ENCODE measurements at places on chromosomes 3 and 15.

DNA sequence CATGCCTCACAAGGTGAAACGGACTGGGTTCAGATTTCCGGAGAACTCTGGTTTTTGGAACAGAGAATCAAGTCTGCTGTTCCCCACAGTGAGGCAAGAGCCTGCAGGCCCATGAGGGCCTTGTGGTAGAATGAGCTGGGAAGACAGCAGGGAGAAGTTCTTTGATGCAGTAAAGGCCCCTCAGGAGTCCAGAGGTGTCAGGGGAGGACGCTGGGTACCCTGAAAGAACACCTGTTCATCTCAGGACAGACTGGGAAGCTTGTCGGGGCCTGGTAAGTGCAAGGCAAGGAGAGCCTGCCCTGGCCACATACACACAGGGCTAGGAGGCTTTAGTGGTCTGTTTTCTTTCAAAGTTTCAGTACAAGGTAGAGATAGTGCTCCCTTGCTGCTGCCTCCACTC, 3.7 kb upstream of the ZBTB47 start:
- DNase-seq = no peak

DNA sequence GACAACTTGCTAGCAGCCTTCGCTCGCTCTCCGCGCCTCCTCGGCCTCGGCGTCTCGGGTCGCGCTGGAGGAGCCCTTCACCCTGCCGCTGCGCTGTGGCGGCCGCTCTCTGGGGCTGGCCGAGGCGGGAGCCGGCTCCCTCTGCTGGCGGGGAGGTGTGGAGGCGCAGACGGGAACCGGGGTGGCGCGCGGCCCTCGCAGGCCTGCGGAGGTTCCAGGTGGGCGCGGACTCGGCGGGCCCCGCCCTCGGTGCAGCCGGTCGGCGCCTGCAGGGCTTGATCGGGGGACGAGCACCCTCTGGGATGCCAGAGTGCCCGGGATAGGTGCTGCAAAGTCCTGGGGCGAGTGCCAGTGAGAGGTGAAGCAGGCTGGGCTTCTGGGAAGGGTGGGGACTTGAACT, 989.9 kb downstream of the ROBO2 start:
- no peak for DNase-seq

GRCh38 chr3:170132335-170132734, 49.2 kb downstream of the PHC3 start:
- DNase-seq = no peak

DNA sequence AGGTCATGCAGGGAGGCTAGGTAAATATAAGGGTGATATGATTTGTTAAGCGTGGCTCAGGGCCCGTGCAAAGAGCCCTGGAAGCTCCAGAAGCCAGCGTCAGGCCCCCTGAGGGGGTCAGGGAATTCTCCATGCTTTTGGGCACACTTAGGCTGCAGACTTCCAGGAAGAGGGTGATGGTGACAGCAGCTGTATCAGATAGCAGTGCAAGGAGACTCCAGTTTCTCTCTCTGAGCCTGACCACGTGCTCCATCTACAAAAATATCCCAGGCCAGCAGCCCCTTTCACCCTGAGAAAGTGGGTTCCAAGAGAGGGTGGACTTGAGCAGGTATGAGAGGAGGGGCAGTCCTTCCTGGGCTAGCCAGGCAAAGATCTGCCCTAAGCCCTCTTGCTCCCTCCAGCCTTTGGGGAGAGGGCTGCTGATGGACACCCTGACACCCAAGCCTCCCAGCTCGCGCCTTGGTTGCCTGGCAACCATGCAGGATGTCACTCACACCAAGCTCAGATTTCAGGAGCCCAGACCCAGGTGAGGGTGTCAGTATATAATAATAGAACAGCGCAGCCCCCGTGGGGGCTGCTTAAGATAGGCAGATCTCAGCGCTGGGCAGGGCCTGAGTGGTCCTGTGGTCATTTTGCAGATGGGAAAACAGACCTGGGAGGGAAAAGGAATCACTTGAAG, 35.8 kb downstream of the ATP2B2 start:
- DNase-seq = peak; percentile 25

GRCh38 chr3:191894406-191894805, 433.4 kb downstream of the PYDC2 start:
- no peak for DNase-seq

Data from substantia nigra (tissue), 51 donors.